Activated T-cell treated with anti-CD3 and anti-CD28 coated beads for 48 hours (primary cell): ENCODE measurements at places on chromosomes 1 and 21.

DNA sequence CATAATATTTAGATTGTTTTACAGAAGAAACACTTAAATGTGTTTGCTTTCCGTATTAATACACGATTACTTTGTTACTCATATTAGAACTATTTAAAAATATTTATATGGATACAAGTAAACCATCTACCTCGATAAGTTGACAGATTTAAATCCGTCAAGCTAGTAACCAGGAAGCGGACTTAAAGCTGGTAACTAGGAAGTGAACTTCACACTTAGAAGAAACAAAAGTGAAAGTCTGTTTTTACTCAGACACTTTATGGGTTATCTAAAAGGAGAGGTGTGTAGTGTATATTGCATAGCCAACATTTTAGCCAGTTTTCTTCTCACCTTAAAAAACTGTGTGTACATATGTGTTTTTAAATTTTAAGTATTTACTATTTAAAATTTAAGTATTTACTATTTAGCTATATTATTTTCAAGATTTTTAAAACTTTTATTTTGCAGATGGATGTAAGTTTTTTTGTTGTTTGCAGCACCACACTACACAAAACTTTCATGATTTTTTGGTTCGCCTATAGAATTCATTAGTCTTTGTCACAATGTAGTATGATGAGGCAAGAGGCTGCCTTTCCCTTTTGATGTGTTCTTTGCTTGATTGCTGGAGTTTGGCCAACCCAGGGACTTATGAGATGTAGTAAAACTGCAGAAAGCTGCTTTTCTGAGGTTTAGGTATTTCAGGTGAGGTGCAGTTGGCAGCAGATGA lies 2.7 kb downstream of the USP25 start:
- DNase-seq: no peak

DNA sequence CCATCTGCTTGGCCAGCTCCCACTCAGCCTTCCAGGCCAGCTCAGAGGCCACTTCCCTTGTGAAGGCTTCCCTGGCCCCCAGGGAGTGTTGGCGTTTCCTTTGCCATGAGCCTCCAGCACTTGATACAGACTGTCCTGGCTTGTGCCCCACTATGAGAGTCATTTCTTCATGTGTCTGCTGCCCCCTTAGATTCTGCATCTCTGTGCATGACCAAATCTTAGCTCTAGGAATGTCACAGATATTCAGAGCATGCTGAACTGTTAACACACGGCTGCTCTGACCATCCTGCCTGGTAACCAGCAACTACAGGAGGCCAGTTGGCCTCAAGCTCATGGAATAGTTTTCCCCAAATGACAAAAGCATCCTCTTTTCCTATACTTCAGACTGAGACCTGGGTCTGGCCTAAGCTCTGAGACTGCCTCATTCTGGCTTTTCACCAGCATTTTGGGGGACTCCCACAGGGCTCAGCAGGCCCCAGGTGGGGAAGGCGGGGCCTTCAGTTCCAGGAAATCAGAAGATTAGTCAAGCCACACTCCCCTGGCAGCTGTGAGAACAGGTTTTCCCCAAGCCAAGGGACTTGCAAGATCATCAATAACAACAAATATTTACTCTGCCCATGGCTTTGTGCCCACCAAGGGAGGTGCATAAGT lies 182.6 kb upstream of the EDN2 start:
- peak; percentile 66 for DNase-seq

- no peak for DNase-seq
Measured at GRCh38 chr21:35861661-35862060, 198.7 kb downstream of the SETD4 start.

GRCh38 chr21:36557316-36557715 lies 77.4 kb upstream of the CLDN14 start:
- no peak for DNase-seq

GRCh38 chr1:91440847-91441246 lies 36.2 kb upstream of the HFM1 start:
- no peak for DNase-seq

- no peak for DNase-seq
Measured at GRCh38 chr1:202754293-202754692, 44.0 kb upstream of the SYT2 start.

- DNase-seq: no peak
Measured at GRCh38 chr1:184502161-184502560, 115.3 kb downstream of the C1orf21 start.

DNA sequence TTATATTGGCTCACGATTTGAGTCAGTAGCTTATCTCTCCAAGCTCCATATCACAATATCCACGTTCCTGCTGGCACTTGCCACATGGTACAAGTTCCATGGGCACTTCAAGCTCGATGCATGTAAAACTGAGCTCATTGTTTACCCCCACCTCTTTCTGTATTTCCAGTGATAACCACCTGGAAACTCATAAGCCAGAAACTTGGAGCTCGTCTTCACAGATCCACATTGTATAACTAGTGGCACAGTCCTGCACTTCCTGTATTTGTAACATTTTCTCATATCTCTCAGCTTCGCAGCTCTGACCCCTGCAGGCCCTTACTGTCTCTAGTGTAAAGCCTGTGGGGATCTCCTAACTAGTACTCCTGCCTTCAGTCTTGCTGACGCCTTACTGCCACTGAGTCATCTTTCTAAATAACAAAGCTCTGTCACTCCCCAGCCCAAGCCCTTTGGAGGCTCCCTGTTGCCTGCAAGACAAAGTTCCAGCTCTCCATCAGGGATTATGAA lies 6.5 kb upstream of the C2CD4D start:
- no peak for DNase-seq

- DNase-seq: no peak
Measured at GRCh38 chr1:26827106-26827604, 667 bp downstream of the ZDHHC18 start.

- no peak for DNase-seq
Measured at GRCh38 chr1:201561195-201561564, 22.3 kb downstream of the NAV1 start.

DNA sequence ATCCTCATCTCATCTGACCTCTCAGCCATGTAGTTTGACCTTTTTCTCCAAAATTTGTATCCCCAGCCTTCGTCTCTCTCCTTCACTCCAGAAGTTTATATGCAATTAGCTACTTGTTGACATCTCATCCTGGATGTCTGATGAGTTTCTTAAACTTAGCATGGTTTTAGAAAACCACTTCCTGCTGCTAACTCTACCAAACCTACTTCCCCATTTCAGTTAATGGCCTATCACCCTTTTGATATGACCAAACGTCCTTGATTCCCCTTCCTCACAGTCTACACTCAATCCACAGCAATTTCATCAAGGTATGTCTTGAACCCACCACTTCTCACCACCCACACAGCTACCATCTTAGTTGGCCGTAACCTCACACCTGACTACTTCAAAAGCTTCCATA lies 121.9 kb downstream of the LRRC40 start:
- no peak for DNase-seq

DNA sequence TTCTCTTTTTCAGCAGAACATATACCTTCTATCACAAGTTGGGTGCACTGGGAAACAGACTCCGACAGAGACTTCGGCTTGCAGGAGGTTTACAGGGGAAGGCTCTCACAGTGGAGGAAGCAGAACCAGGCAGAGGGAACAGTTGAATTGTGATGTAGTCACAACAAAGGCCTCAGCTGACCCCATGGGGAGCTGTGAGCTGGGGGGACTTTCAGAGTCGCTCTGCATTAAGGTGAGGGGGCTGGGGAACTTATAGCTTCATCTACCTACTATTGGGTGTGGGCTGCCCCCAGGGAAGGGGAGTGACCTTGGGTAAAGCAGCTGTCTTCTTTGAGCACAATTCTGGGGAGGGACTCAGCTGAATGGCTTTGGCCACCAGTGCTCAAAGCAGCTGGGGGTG lies 94.9 kb upstream of the POU3F1 start:
- DNase-seq: no peak

- DNase-seq: no peak
Measured at GRCh38 chr1:190193508-190194115, 284.1 kb downstream of the BRINP3 start.
